ENCODE measurements at places on chromosomes 7 and 10.

DNA sequence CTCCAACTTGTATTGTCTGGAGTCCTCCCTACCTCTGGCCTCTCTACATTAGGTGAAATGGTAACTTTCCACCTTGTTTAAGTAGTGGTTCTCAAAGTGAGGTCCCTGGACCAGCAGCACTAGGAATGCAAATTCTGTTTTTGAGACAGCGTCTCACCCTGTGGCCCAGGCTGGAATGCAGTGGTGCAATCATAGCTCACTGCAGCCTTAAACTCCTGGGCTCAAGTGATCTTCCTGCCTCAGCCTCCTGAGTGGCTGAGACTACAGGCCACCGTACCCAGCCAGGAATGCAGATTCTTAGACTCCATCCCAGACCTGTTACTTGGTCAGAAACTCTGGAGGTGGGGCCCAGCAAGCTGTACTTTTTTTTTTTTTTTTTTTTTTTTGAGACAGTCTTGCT lies 6.8 kb upstream of the TBL2 start:
- DNase-seq: no peak

- DNase-seq: no peak
These were observed 153.7 kb downstream of the NRBF2 start for GRCh38 chr10:63286754-63287264.

GRCh38 chr10:98609265-98609664 lies 162.5 kb upstream of the HPS1 start:
- DNase-seq: no peak

DNA sequence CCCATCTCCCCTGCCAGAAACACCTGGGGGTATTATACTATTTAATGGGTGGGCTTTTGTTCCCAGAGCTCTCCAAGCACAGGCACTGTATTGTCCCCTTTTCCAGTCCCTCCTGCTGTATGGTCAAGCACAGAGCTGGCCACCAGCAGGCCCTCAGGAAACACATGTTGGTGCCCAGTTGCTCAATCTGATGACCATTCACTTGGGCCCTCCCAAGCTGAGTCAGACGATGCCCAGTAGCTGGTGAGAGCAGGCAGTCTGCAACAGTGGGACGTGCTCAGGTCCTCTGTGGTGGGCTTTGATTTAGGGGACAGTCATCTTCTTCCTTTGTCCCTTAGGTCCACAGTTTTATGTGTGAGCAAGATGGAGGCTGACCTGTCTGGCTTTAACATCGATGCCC lies 11.8 kb downstream of the SFXN2 start:
- no peak for DNase-seq

DNA sequence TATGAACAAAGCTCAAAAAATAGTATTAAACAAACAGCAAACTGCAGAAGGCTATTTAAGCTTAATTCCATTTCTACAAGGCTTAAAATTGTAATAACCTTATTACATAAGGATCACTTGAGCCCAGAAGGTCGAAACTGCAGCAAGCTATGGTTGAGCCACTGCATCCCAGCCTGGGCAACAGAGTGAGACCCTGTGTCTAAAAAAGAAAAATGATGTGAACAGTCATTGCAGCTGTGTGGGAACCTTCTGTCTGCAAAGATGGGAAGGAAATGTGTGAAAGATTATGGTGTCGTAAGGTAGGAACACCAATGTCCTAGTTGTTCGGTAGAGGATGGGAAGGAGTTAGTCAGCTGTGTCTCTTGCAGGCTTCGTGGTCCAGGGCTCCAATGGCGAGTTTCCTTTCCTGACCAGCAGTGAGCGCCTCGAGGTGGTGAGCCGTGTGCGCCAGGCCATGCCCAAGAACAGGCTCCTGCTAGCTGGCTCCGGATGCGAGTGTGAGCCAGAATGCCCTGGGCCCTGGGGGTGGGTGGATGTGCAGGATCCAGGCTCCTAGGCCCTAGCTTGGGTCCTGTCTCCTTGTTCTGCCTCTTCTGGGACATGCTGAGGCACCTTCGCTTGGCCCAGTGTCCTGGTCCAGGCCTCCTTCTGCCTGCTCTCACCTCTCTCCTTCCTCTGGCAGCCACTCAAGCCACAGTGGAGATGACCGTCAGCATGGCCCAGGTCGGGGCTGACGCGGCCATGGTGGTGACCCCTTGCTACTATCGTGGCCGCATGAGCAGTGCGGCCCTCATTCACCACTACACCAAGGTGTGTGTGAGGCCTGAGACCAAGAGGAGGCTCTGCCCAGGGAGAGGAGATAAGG lies 9.1 kb downstream of the C10orf62 start:
- DNase-seq: no peak

DNA sequence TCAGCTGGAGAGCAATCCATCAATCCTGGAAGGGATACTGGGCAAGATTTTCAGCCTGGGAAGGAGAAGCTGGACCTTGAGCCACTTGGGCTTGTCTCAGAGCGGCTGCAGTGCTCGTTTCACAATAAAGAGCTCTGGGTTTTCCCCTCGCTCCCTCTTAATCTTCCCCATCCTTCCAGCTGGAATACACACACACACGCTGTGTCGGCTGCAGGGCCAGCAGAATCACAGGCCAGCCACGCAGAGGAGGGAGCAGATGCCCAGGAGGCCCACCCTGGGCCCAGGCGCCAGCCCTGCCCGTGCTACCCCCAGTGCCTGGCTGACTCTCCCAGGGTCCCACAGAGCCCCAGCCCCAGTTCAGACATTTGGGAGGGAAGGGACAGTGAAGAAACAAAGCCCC lies 255.1 kb downstream of the TNS3 start:
- no peak for DNase-seq

Measured in A673 (cell line).